CD4-positive, alpha-beta memory T cell (primary cell): ENCODE measurements at places on chromosomes 12 and 14. TPM values are rescaled to one million over a fixed set of nuclear protein-coding genes. Genes with fewer than 3 reads are reported as not detected.

DNA sequence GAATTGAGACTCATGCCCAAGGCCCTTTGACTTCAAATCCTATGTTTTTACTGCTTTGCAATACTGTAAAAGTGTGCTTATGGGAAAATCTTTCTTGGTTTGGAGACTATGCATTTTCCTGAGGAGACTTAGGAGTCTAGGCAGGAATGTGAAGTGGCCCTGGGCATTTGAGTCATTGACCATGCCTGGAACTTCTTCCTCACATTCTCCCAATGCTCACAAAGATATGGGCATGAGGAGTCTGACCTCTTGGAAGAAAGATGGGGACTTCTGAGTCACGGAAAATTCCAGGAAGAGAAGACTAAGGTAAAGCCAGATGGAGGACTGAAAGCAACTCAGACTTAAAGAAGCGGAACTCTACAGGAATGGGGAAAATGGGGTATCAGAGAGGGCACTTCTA is 38.2 kb upstream of the ZNF641 start:
- no peaks in the 10 kb centered on the region for H3K4me1 ChIP-seq
- H3K27ac ChIP-seq: no peak overlapping the region
- H3K27me3 ChIP-seq: no peaks in the 10 kb centered on the region
- no peak overlapping the region for H3K4me3 ChIP-seq

DNA sequence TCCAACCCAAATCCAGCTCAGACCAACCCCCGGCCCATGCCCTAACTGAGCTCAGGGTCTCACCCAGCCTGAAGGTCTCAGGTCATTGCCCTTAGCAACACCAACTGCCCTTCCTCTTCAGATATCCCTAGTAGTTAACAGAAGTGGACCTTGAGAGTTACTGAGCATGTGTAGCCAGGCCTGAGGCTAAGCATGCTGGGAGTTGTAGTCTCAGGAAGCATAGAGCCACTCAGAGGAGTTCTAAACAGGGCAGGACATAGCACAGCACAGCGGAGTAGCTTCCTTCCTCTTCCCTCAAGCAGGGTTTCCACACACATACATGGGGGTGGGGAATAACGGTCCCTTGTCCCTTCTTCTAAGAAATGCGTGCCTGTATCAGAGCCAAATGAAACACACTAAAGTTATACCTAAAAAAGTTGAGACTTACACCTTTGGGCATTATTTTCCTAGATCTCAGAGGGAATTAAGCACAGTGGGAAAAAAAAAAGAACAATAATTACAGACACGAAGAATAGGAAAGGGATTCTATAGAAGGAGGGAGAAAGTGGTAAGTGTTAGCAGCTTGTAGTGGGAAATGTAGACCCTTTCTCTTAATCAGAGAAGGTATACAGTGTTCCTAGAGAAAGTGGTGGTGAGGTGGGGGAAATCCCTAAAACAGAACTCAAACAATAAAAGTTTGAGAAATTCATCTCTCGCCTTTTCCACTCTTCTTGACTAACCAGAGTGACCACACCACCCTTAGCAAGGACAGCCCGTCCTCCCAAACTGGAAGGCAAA is 4.4 kb downstream of the KMT2D start:
- peaks cover 39% of the 10 kb centered on the region for H3K36me3 ChIP-seq
- H3K4me3 ChIP-seq: no peak overlapping the region

DNA sequence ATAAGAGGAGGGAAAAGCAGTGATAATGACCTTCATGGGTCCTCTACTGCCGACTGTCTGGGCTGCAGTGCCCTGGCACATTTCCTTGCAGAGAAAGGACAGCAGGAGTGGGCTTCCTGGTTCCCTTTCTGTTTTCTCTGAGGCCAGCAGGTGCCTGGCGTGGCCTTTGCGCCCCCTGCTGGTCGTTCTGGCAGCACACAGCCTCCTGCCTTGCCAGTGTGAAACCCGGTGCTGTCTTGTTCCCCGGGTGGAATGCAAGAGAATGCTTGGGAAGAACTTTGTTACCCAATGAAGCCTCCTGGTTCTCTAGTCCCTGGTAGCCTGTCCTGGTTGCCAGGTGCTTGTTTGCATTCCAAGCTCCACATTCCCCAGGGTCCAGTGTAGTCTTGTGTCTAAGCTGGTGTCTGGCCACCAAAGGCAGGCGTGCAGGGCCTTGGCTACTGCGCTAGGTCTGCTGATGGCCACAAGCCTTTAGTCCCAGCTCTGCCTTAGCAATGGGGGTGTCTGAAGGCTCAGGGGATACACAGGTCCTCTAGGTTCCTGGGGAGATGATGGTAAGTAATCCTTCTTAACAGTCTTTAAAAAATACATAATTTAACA is 1392.4 kb upstream of the TMEM132C start:
- no peak overlapping the region for H3K27ac ChIP-seq
- H3K36me3 ChIP-seq: no peaks in the 10 kb centered on the region
- H3K27me3 ChIP-seq: no peaks in the 10 kb centered on the region
- H3K4me3 ChIP-seq: no peak overlapping the region
- H3K4me1 ChIP-seq: no peaks in the 10 kb centered on the region

DNA sequence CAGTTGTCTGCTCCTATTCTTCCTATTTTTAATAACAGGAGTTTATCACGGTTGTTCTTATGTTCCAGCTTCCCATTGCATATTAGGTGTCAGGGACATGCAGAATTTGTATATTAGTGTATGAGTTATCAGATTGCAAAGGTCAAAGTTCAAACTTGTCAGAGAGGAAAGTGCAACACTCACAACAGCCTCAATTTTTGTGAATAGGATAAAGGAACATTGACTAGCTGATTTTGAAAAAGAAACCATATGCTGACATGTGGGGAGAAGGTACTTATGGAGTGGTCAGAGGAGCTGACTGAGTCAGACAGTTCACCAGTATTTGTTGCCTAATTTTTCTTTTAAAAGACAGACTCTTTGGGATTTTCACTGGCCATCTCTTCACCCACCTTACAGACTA is 222.1 kb downstream of the C12orf50 start:
- DNase-seq: no peak
- no peak overlapping the region for H3K4me3 ChIP-seq
- no peaks in the 10 kb centered on the region for H3K27me3 ChIP-seq
- no peak overlapping the region for H3K27ac ChIP-seq
- H3K4me1 ChIP-seq: no peaks in the 10 kb centered on the region
- H3K36me3 ChIP-seq: no peaks in the 10 kb centered on the region

- H3K4me1 ChIP-seq: no peaks in the 10 kb centered on the region
- peaks cover 18% of the 10 kb centered on the region for H3K27me3 ChIP-seq
- H3K4me3 ChIP-seq: no peak overlapping the region
- H3K27ac ChIP-seq: no peak overlapping the region
These were observed 72.4 kb upstream of the CISTR start for GRCh38 chr12:53824001-53824712.

DNA sequence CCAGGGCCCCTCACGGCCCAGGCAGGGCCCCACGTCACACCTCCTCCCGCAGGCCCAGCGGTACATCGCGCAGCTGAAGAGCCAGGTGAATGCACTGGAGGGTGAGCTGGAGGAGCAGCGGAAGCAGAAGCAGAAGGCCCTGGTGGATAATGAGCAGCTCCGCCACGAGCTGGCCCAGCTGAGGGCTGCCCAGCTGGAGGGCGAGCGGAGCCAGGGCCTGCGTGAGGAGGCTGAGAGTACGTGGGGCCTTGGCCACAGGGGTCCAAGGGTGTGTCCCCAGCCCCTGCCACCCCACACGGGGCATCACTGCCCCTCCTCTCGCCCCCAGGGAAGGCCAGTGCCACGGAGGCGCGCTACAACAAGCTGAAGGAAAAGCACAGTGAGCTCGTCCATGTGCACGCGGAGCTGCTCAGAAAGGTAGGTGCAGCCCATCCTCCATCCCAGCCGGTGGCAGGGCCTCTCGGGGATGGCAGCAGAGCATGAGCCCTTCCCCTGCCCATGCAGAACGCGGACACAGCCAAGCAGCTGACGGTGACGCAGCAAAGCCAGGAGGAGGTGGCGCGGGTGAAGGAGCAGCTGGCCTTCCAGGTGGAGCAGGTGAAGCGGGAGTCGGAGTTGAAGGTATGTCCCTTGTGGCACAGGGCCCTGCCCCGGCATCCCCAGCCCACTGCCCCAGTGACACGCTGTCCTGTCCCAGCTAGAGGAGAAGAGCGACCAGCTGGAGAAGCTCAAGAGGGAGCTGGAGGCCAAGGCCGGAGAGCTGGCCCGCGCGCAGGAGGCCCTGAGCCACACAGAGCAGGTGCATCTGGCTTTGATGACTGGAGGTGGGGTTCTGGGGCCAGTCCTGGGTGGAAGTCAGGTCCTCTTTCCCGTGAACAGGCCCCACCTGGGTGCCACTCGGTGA is 20.9 kb downstream of the HIP1R start:
- peaks cover 5% of the 10 kb centered on the region for H3K4me1 ChIP-seq
- H3K4me3 ChIP-seq: no peak overlapping the region
- no peaks in the 10 kb centered on the region for H3K27me3 ChIP-seq
- no peak overlapping the region for H3K27ac ChIP-seq
- H3K36me3 ChIP-seq: peaks cover 11% of the 10 kb centered on the region

DNA sequence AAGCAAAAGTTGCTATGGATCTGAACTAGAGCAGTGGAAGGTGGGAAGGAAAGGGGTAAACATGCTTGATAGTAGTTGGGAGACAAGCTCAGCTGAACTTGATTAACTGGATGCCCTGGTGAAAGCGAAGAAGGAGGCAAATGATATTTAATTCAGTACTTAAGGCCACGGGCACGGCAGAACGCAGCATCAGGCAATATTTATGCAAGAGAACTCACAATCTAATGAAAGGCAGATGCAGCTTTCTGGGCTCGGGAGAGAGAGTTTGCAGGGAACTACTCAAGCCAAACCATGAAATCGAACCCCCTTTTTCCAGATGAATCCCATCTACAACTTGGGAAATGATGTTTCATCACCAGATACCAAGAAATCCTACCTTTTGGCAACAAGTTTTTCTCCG is 3.5 kb upstream of the CNIH1 start:
- H3K27me3 ChIP-seq: no peaks in the 10 kb centered on the region
- H3K36me3 ChIP-seq: no peaks in the 10 kb centered on the region
- DNase-seq: no peak
- H3K27ac ChIP-seq: no peak overlapping the region
- no peak overlapping the region for H3K4me3 ChIP-seq

- H3K36me3 ChIP-seq: no peaks in the 10 kb centered on the region
- H3K4me3 ChIP-seq: no peak overlapping the region
- no peak for DNase-seq
- H3K27me3 ChIP-seq: no peaks in the 10 kb centered on the region
These were observed 2.4 kb upstream of the RXYLT1 start for GRCh38 chr12:63777340-63777739.

GRCh38 chr12:3122841-3123678 is 45.9 kb downstream of the TSPAN9 start:
- H3K27ac ChIP-seq: no peak overlapping the region
- H3K36me3 ChIP-seq: no peaks in the 10 kb centered on the region
- no peaks in the 10 kb centered on the region for H3K27me3 ChIP-seq
- H3K4me1 ChIP-seq: peaks cover 5% of the 10 kb centered on the region
- no peak overlapping the region for H3K4me3 ChIP-seq

- no peaks in the 10 kb centered on the region for H3K36me3 ChIP-seq
- no peak overlapping the region for H3K4me3 ChIP-seq
- H3K27ac ChIP-seq: no peak overlapping the region
- no peaks in the 10 kb centered on the region for H3K4me1 ChIP-seq
- DNase-seq: no peak
- H3K27me3 ChIP-seq: no peaks in the 10 kb centered on the region
These were observed 297.6 kb upstream of the SEL1L start for GRCh38 chr14:81831128-81831820.

DNA sequence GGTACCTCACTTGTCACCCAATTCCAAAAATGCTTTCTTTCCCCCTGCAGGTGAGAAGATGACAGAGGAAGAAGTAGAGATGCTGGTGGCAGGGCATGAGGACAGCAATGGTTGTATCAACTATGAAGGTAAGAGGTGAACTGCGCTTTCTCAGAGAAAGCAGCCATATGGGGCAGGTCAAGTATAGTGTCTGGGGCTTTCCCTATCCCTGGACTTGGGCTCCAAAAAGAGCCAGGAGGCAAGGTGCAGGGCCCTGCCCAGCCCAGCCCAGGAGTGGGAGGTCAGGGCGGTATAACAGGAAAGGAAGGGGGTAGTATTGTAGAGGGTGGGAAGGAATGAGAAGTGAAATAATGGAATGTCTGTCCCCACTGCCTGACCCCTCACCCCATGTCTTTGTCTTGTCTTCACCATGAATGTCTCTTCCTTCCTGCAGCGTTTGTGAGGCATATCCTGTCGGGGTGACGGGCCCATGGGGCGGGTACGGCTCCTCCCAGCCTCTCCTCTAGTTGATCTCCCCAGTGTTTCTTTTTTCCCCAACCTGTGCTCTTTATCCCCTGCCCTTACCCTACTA is 2.1 kb downstream of the MYL6 start:
- H3K27me3 ChIP-seq: no peaks in the 10 kb centered on the region
- H3K4me3 ChIP-seq: peak overlapping the region; percentile 86
- peak; percentile 70 for DNase-seq
- peaks cover 38% of the 10 kb centered on the region for H3K4me1 ChIP-seq

DNA sequence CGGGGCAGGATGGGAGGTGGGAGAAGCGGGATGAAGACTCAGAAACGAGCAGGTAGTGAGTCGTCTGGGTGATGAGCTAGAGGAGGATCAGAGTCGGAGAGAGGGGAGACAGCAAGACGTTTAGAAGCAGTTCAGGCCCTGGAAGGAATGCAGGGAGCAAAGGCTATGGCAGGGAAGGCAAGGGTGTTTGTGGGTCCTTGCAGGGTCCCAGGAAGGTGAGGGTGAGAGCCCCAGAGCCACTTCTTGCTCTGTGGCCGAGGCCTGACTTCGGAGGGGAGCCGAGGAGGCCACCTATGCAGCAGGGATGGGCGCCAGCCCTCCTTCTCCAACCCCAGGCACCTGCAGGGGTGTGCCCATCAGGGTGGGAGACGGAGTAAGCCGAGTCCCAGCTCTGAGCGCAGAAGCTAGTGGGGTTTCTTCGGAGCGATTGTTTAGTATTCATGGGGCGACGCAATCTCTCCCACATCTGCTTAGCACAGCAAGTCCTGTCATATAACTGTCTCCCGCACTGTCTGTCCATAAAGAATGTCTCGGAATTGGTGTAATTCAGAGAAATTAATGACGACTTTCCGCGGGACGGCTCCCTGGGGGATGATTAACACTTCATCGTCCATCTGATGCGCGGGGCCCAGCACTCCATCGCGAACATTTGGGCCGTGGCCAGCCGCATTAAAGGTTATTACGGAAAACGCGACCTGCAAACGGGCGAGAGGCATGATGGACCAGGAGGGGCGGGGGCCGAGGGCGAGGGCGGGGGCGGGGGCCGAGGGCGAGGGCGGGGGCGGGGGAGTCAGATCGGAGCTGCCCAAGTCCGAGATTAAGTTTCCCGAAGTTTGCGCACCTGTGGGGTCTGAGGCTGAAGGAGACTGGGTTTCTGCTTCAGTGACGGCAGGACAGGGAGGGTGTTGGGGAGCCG is 12.2 kb upstream of the CALCOCO1 start:
- H3K4me3 ChIP-seq: peak overlapping the region; percentile 23
- DNase-seq: no peak
- H3K4me1 ChIP-seq: peaks cover 28% of the 10 kb centered on the region
- no peak overlapping the region for H3K27ac ChIP-seq
- H3K36me3 ChIP-seq: no peaks in the 10 kb centered on the region

Gene UBE3B
- total RNA-seq: 58.1 TPM

Gene NANOG
- total RNA-seq: not detected

Gene PROX2
- total RNA-seq: not detected

Gene TMEM63C
- 1.7 TPM for total RNA-seq

Gene PGF
- not detected for total RNA-seq

Gene SPRING1
- total RNA-seq: 28.1 TPM

Gene EMC9
- total RNA-seq: 33.0 TPM

Gene CLEC4D
- not detected for total RNA-seq

Gene KRT81
- total RNA-seq: not detected
